DMS153 (cell line): ENCODE measurements at places on chromosomes 6 and 20.

GRCh38 chr6:83838727-83839126 is 14.4 kb upstream of the RIPPLY2 start:
- no peak for DNase-seq

GRCh38 chr6:360764-361373 is 30.7 kb upstream of the IRF4 start:
- DNase-seq, result no peak

DNA sequence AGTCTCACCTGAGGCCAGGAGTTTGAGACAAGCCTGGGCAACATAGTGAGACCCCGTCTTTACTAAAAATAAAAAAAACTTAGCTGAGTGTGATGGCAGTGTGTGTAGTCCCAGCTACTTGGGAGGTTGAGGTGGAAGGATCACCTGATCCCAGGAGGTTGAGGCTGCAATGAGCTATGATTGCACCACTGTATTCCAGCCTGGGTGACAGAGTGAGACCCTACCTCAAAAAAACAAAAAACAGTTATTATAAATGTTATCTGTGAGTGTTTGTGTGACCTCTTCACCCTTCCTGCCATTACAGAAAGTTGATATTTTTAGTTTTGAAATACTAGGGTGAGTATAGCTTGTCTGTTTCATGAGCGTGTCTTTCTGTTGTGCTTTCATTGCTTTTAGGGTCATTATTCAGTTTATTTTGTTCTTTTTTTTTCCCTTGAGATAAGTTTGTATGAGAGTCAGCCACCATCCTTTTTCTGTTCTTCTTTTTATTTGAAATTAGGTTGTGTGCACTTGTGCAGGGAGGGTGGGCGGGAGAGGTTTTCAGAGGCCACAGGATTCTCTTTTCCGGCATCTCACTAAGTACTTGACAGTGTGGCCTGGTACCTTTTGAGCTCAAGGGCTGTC is 26.2 kb downstream of the CDYL start:
- DNase-seq, result no peak

DNA sequence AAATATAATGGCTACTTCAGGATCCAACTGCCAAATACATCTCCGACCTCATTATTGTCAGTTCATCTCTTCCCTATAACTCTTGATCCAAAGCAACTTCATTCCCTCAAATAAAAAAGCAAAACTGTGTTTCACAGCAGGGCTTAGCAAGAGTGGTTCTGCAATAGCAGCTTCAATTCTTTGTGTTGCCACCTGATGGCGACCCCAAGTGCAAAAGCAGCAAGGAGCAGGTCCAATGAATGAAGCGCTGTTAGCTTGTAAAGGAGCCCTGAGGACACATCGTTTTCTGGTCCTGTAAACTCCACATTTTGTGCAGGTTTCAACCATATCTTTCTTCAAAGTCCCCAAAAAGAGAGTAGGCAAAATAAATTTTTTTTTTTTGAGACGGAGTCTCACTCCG is 19.6 kb downstream of the RTN4IP1 start:
- DNase-seq, result no peak

- no peak for DNase-seq
These were observed 886 bp downstream of the ROMO1 start for GRCh38 chr20:35699957-35700624.

GRCh38 chr6:35359346-35359743 is 17.0 kb downstream of the PPARD start:
- no peak for DNase-seq
